BJ (cell line): ENCODE measurements at places on chromosomes 16 and 17.

DNA sequence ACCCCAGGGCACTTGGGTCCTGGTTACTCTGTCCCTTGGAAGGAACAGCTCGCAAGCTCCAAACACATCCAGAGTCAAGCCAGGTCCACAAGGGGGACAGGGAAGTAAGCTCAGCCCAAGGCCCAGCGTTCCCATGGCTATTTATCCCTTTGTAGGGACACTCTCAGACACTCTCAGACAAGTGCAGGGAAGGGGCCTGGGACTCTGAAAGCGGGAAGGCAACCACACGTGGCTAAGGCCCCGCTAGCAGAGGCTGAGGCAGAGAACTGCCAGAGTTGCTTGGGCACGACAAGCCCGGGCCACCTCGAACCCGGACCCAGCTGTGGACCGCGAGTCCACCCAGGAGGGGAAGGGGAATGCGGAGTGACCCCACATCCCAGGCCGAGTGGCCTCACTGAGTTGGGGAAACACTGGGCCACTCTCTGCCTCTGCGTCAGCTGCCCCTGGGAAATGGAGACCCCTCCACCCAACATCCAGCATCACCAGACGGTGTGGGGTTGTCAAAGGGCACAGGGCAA is 10.2 kb downstream of the NPTX1 start:
- no peak for DNase-seq

DNA sequence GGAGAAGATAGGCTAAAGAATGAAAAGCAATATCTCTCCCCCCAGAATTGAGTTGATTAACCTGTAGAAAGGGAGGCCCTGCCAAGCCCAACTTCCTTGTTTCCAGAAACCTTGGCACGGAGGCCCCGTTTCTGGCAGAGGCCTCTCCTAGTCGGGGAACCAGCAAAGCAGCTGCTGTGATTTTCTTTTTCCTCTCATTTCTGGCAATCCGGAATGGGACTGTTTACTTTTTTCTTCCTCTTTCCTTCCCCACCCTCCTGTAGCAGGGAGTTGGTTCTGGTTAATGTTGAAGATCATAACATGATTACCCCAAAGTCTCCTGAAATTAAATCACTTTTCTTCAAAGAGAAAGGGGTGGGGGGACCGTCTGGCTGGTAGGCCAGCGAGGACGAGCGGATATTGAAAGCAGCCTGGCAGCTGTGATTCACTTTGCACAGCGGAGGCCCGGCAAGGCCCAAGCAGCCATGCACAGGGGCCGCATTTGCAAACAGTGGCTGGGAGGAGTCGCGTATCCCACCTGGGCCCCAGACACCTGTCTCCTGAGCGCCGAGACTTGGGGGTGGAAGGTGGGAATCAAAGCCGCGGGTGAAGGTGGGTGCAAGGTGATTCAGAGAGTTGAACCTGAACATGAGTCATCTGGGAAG is 51.5 kb downstream of the NTN1 start:
- no peak for DNase-seq

DNA sequence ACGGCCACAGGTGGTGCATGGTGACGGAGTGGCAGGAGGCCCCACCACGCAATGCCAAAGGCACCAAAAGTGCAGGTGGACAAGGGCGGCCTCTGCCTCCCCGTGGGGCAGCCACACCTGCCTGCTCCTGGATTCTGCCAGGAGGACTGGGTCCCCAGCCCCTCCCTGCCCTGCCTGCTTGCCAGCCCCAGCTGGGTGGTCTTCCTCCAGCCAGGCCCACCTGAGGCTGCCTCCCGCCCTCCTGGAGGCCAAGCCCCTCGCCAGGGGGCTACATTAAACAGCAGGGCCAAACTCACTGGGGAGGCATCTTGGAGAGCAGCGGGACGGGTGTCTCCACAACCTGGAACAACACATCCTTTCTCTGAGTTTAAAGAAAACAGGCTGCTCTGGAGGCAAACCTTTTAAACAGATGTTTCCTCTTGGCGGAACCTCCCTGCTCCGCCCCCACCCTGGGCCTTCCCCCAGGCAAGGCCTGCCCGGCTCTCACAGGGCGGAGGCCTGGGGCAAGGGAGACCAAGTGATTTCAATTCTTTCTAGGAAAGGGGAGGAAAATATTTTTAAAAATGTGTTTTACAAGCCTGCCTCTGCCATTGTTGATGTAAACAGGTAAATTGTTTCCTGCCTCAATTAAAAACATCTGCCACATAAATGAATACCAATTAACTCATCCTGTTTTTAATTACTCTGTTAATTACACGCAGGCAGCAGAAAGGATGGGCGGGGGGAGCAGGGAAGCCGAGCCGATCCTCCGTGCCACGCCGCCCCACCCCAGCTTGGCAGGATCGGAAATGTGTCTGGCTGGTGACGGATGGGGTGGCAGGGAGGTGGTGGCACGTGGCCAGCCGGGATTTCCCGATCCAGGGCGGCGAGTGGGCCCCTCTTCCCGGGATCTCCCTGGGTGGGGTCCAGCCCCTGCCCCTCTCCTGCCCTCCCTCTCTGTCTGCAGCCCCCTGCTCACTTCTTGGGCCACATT is 54.4 kb upstream of the PABPN1L start:
- DNase-seq: peak; percentile 50

DNA sequence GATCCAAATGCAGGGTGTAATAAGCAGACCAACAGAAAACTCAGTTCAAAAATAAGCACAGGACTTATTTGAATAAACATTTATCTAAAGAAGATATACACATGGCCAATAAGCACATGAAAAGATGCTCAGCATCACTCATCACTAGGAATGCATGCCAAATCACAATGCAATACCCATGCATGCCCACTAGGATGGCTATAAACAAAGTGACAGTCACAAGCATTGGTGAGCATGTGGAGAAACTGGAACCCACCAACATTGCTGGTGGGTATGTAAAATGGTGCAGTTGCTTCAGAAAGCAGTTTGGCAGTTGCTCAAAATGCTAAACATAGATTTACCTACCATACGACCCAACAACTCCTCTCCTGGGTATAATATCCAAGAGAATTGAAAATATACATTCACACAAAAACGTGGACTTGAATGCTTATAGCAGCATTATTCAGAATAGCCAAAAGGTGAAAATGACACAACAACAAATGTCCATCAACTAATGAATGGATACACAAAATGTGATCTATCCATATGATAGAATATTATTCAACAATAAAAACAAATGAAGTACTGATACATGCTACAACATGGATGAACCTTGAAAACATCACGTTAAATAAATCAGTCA is 20.1 kb downstream of the UBE2O start:
- DNase-seq: no peak

GRCh38 chr17:28295677-28296578 is 23.1 kb upstream of the TMEM97 start:
- DNase-seq: no peak

- DNase-seq: no peak
These were observed 11.0 kb upstream of the HAS3 start for GRCh38 chr16:69094501-69094900.

DNA sequence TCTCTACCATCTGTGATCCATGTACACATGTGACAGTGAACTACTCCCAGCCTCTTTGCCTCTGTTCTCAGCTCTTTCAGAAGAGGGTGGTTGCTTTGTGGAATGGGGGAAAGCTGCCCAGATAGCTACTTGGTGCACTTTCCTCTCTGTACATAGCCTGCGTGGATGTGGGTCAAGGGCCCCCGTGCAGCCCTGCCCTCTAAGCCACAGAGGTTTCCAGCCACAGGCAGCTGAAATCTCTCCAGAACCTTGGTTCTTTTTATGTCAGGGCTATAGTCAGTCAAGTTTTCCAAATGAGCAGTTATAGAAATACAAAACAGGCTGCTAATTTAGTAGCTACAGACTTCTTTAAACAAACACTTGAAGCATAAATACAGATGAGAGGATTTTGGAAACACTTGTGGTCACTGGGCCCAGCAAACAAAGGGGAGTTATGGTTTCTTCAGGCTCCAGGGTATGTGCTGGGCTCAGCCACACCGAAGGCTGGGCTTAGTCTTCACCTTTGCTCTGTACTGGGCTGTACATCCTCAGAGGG is 199.7 kb upstream of the ASIC2 start:
- no peak for DNase-seq

- no peak for DNase-seq
These were observed 9.6 kb upstream of the LPCAT2 start for GRCh38 chr16:55499281-55499680.

DNA sequence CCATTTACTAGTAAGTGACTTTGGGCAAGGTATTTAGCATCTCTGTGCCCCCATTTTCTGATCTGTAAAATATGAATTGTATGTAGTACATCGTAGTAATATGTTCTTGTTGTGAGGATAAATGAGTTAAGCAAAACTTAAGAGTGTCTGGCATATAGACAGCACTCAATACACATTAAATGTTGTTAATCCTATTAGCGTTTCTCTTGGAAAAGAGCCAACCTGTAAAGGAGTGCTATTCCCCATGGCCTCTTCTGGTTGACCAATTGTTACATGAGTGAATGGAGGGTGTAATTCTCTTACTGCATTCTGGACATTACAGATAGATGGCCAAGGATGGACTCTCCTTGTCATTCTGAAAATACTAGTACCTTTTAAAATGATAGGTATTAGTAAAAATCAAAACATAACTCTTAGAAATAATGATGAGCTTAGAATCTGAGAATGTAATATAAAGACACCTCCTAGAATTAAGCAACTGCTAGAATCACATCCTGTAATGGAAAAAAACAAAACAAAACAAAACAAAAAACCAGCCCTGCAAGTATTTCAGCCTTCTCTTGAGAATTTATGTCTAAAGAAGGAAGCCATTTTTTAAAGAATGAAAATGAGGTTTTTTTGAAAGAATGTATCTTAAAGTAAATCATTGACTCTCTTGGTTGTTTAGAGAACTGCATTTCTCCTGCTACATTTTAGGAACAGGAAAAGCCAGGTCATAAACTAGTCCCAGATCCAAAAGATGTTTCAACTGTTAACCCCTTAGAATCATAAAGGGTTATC is 30.5 kb downstream of the IQCK start:
- no peak for DNase-seq

GRCh38 chr17:41442739-41443138 is 2.0 kb upstream of the KRT38 start:
- DNase-seq: peak; percentile 70

- DNase-seq: no peak
These were observed 1.5 kb downstream of the THOC6 start for GRCh38 chr16:3025032-3026002.

- no peak for DNase-seq
These were observed 4.6 kb downstream of the GAS2L2 start for GRCh38 chr17:35748341-35748841.

DNA sequence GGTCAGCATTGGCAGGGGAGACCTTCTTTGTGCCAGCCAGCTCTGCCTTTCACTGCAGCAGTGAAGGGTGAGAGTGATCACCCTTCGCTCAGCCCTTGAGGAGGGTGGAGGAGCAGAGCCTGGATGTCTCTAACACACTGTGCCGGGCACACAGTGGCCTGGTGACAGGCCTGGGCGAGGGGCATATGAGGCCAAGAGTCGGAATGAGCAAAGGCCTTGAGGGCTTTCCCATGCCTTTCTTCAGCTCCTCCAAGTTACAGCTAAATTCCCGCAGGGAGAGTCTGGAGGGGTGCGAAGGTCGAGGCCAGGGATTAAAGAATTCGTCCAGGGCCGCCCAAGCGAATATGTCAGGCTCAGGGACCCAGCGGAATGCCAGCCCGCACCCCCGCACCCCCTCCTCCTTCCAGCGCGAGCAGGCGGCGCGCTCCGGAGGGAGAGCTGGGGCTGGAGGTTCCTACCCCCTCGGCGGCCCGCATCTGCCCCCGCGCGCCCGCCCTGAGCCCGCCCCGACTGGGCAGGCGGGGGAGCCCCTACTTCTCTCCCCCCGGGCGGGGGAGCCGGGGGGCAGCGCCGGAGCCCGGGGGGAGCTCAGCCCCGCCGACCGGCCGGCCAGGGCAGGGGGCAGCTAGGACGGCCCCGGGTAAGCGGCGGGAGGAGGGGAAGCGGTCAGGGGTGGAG is at the start of gene RASL10B:
RASL10B (plus strand) TSS at position 401 of the 678 bp plus-strand sequence. CDS start 3,546 bp downstream, outside the sequence.
- no peak for DNase-seq

DNA sequence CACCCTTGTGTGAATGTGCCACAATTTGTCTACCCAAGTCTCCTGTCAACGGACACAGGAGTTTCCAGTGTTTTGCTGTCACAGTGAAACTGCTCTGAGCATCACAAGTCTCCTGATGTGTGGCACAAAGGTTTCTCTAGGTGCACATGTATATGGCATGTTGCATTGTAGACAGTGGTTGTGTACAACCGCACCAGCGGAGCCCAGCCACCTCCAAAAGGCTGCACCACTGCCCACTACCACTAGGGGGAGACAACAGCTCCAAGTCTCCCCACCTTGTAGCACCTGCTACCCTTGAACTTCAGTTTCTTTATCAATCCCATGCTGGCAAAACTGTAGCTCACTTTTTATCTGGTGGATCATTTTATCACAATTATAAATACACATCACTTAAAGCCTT is 95.5 kb upstream of the ZNF469 start:
- DNase-seq: no peak

DNA sequence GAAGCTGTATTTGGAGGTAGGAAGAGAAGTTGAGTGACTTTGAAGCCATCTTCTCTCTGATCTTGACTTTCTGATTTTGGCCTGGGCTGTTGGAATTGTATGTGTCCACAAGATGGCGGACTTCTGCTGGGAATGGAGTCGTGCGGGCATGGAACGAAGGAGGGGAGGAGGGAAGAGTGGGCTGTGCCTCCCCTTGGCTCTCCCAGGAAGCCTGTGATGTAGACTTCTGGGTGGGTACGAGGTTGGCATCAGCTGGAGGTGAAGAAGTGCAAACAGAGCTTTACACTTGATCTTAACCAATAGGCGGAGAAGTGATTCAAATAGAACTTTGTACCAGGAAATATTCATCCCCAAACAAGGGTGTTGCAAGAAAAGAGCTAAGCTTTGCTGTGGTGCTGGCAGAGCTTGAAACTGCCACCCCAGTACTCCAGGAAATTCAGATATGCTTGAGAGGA is 7.4 kb upstream of the TMEM220 start:
- no peak for DNase-seq

GRCh38 chr16:67396159-67397035 is 3.1 kb upstream of the TPPP3 start:
- peak; percentile 53 for DNase-seq

DNA sequence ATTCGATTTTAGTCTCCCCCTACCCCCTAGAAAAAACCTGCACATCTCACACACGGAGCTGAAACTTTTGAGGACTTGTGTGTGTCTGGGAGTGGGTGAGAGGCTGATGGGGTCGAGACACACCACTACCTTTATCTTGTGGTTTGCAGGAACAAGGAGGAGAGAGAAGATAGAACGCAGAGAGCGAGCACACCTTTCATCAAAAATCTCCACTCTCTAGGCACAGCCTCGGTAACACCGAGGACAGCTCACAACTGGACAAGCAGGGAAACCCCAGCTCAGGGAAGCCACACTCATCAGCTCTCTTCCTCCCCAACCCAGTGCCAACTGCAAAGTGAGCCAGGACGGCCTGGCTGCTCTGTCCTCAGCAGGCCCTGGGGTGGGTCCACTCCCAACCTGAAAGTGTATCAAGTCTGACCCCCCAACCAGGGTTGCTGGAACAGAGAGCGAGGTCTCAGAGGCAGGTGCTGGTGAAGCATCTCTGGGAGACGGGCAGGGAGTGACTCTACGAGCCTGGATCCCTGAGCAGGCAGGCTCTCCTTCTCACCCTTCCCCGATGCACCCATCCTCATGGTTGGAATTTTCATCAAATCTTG is 5.2 kb upstream of the GHDC start:
- DNase-seq: no peak
